ENCODE measurements at places on chromosomes 2 and 18. TPM values are rescaled to one million over a fixed set of nuclear protein-coding genes. Genes with fewer than 3 reads are reported as not detected.
A peak's percentile ranks its signal among the peaks of the same experiment; 100 is the strongest.

GRCh38 chr2:158004126-158004764 lies 97.4 kb upstream of the UPP2 start:
- no peak for DNase-seq

DNA sequence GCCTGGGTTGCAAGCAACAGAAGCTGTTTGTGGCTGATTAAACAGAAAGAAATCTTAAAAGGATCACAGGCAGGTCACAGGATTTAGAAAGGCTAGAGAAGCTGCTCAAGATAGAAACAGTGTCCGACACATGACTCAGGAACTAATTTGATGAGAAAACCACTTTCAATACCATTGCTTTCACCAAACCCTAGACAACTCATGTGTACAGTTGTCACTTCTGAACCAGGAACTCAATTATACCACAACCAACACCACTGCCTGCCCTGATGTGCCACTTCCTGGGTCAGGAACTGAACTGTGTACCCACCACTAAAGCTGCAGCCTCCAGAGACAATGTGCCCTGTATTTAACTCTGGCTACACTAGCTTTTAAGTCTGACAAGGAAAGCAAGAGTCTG lies 56.0 kb downstream of the TMEM247 start:
- DNase-seq = no peak

DNA sequence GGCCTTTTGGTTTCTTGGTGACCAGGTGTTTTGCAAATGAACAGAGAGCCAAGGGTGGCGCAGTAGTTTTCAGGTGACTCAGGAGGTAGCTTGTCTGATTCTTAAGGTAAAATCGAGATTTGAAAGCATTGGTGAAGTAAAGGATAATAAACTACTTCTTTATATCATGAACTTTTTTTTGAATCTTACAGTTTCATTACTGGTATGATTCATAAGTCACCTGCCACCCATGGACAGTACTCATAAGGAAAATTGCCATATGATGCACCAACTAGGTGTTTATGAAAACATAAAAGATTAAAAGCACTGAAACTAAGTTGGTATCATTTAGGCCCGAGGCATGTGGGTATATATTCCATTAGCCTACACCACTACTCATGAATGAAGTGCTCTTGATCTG lies 84.1 kb upstream of the MGAT5 start:
- no peak for DNase-seq

GRCh38 chr2:11753886-11754699 lies 7.7 kb downstream of the LPIN1 start:
- peak; percentile 31 for DNase-seq

GRCh38 chr2:226791056-226791486 lies 8.5 kb downstream of the IRS1 start:
- DNase-seq = peak; percentile 65

- DNase-seq = no peak
Observed at GRCh38 chr18:48622911-48623431, 84.1 kb downstream of the CTIF start.

MYOM1 gene
- total RNA-seq = 514 TPM

HJURP gene
- not detected for total RNA-seq
